Fibroblast of lung (primary cell): ENCODE measurements at places on chromosomes 3 and 15. TPM values are rescaled to one million over a fixed set of nuclear protein-coding genes. Genes with fewer than 3 reads are reported as not detected.

Gene CHD2
- 77.8 and 92.5 TPM in 2 replicates for total RNA-seq

Gene SCG5
- 39.8 and 46.2 TPM in 2 replicates for total RNA-seq

Gene PRSS50
- not detected in 2 replicates for total RNA-seq

Gene TRIM59
- 15.2 and 31.2 TPM in 2 replicates for total RNA-seq

Gene ADAMTSL3
- total RNA-seq: 0.17 and 0.26 TPM in 2 replicates

Gene CLDN16
- under 0.01 and 0.33 TPM in 2 replicates for total RNA-seq

Gene USP19
- total RNA-seq: 49.1 and 53.8 TPM in 2 replicates

Gene BFSP2
- not detected in 2 replicates for total RNA-seq

Gene THAP10
- 2.3 and 5.0 TPM in 2 replicates for total RNA-seq

Gene DNAJA4
- total RNA-seq: 4.1 and 7.9 TPM in 2 replicates

Gene ETV5
- total RNA-seq: 15.4 and 24.9 TPM in 2 replicates

Gene ABHD5
- total RNA-seq: 48.5 and 64.7 TPM in 2 replicates

Gene ISLR
- 14.0 and 17.7 TPM in 2 replicates for total RNA-seq

Gene DHX36
- total RNA-seq: 39.8 and 55.2 TPM in 2 replicates

Gene GLT8D1
- total RNA-seq: 107 and 116 TPM in 2 replicates
